ENCODE measurements at places on chromosomes 7 and 10.

- H3K27me3 ChIP-seq: peaks cover 5% of the 10 kb centered on the region
- peak; percentile 31 for DNase-seq
- H3K4me1 ChIP-seq: peaks cover 63% of the 10 kb centered on the region
These were observed 37.0 kb upstream of the EGR2 start for GRCh38 chr10:62852961-62853702.

- no peak for DNase-seq
- H3K4me3 ChIP-seq: no peak overlapping the region
- H3K27ac ChIP-seq: no peak overlapping the region
- H3K36me3 ChIP-seq: no peaks in the 10 kb centered on the region
- peaks cover 4% of the 10 kb centered on the region for H3K4me1 ChIP-seq
These were observed 39.6 kb upstream of the CNPY1 start for GRCh38 chr7:155585951-155586350.

DNA sequence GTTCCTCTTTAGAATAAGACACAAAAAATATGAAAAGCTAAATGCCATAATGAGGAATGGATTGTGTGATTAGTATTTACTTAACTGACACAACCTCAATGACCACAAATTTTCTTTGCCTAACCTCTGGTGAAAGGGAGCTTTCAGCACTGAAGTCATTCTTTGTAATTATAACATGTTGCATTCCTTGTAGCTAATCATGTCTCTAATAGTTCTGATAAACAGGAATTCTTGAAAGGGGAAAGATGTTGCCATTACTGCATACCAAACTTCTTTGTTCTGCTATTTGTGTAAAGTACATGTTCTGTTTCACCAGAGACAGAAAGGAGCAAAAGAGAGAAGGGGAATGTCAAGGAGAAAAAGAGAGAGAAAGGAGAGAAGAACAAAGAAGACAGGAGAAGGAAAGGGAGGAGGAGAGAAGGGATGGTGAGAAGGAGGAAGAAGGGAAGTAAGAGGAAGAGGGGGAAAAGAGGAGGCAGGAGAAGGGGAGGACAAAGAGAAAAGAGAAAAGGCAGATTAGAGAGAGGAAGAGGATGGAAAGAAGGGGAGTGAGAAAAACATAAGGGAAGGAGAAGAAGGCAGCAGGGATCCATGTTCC is 120.9 kb downstream of the SEMA3D start:
- H3K36me3 ChIP-seq: no peaks in the 10 kb centered on the region
- no peak overlapping the region for H3K4me3 ChIP-seq
- H3K27ac ChIP-seq: no peak overlapping the region
- H3K4me1 ChIP-seq: no peaks in the 10 kb centered on the region

DNA sequence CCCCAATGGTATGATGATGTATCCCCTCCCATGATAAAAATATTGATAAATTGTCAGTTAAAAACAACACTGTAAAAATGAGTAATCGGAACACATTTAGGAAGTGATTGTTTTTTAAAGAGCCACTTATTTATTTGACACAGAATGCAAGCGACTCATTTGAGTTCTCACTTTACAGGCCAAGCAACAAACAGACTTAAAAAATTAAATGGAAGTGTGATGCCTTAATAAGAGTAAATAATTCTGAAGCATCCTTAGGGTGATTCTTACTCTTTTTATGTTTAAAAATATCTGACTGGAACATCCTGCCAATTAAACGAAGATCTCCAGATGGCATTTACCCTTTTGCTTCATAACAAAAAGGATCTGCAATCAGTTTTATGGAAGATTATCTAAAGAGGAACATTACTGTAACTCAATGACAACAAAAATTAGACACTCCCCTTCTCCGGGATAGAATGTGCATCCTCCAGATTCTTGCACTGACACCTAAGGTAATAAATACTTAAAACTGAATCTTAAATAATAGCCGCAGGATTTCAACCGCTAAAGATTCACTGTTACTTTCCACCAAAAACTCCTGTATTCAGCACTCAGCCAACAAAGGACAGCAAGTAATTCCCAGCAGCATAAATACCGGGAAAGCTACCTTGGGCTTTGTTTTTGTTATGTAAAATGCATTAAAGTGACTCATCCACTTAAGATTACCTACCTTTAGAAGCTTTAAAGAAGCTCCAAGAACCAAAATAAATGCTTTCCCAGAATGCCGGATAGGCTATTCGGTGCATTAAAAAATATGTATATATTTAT is 1.7 kb downstream of the CACNA2D1 start:
- no peak for DNase-seq
- peaks cover 36% of the 10 kb centered on the region for H3K27me3 ChIP-seq
- no peaks in the 10 kb centered on the region for H3K36me3 ChIP-seq
- H3K4me3 ChIP-seq: no peak overlapping the region

- peak overlapping the region; percentile 95 for H3K4me3 ChIP-seq
- peak; percentile 37 for DNase-seq
- peak overlapping the region; percentile 63 for H3K27ac ChIP-seq
- peaks cover 9% of the 10 kb centered on the region for H3K36me3 ChIP-seq
- peaks cover 4% of the 10 kb centered on the region for H3K27me3 ChIP-seq
These were observed 989 bp downstream of the SRPK2 start for GRCh38 chr7:105387508-105388355.

GRCh38 chr7:35909870-35910357 is 109.1 kb downstream of the SEPTIN7 start:
- H3K4me3 ChIP-seq: no peak overlapping the region
- H3K27me3 ChIP-seq: no peaks in the 10 kb centered on the region
- DNase-seq: no peak
- H3K36me3 ChIP-seq: peaks cover 10% of the 10 kb centered on the region
